B cell (primary cell): ENCODE measurements at places on chromosomes 5 and 9.

GRCh38 chr9:120156376-120156775 is 423.6 kb downstream of the CDK5RAP2 start:
- no peaks in the 10 kb centered on the region for H3K4me1 ChIP-seq
- no peak overlapping the region for H3K27ac ChIP-seq
- H3K27me3 ChIP-seq, result no peaks in the 10 kb centered on the region
- H3K4me3 ChIP-seq, result no peak overlapping the region

DNA sequence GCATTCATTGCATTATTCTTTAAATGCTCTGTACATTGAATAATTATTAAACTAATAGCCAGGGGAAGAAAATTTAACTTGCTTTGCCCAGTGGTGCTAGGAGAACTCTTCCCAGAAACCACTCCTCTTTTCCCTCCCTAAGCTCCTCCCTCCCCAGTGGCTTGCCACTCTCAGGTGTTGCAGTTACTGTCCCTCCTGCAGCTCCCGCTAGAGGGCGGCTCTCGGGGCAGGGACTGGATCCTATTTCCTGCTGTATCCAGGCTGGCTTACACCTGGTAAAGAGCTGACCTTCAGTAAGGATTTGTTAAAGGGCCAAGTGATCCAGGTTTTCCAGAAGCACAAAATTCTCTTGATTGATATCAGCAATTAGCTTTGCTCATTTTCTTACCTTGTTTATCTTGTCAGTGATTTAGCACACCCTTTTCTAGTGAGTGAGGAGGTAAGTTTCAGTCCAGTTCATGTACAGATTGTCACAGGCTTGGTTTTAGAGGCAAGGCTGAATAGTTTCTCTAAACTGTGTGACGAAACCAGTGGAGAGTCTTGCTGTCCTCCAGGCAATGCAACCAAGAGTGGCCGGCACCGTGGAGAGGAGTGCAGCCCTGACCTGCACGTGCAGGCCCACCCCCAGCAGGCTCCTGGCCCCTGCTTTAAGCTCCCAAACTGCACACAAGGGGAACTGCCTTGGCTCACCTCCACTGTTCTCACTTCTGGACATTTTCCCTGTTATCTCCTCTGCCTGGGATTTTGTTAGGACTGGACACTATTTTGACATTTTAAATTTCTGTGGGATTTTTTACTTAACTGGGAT is 423.8 kb downstream of the SPOCK1 start:
- no peaks in the 10 kb centered on the region for H3K36me3 ChIP-seq
- no peaks in the 10 kb centered on the region for H3K4me1 ChIP-seq
- no peak overlapping the region for H3K4me3 ChIP-seq

DNA sequence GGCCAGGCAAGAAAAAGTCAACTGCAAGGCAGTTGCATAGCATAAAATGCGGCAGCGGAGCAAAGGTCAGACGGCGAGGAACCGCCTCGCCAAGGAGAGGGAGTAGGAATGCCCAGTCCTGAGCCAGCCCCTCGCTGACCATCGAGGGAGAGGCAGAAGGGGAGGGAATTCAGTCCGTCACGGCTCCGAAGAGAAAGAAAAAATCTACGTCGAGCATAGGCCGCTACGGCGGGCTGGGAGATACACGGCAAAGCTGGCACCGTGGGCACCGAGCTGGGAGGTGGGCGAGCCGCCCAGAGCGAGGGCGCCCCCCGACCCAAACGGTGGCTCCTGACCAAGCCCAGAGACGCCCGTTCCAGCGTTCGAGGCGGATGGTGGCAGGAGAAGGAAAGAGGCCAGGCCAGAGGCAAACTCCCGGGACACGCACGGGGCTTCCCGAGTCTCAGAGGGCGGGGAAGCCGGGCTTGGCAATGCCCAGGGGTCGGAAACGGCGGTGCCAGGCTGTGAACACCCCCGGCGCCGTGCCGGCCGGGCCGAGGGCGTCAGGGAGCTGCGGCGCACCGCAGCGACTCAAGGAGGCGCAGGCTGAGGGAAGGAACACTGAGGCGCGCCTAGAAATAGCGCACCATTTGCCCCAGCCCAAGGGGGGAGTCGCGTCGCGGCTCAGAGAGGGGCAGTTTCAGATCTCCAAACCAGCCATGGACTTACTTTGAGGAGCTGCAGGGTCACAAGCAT is 518 bp downstream of the SPRY4 start:
- peaks cover 60% of the 10 kb centered on the region for H3K27me3 ChIP-seq
- H3K36me3 ChIP-seq, result no peaks in the 10 kb centered on the region
- peaks cover 30% of the 10 kb centered on the region for H3K4me1 ChIP-seq
- peak overlapping the region; percentile 44 for H3K4me3 ChIP-seq
- peak; percentile 27 for DNase-seq
- no peak overlapping the region for H3K27ac ChIP-seq

GRCh38 chr9:75754080-75754479 is 136.4 kb upstream of the PCSK5 start:
- H3K27ac ChIP-seq, result no peak overlapping the region
- no peaks in the 10 kb centered on the region for H3K4me1 ChIP-seq

DNA sequence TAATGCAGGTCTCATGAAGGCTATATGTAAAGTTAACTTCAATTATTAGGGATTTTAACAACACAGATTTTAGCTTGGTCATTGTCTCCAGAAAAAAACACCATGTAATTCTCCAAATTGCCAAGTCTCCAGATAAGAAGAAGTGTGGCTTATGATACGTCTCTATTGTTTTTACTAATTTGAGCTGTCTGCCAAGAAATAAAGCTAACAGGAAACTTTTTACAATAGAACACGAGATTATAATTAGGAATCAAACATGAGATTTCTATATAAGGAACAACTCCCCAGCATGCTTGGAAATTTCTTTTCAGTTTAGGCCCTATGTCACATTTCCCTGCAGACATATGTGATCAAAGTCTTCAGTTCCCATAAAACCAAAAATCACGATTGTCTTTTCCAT is 142.7 kb downstream of the MCTP1 start:
- no peaks in the 10 kb centered on the region for H3K4me1 ChIP-seq
- H3K27me3 ChIP-seq, result no peaks in the 10 kb centered on the region
- H3K4me3 ChIP-seq, result no peak overlapping the region
- no peak overlapping the region for H3K27ac ChIP-seq
- no peak for DNase-seq
- H3K36me3 ChIP-seq, result no peaks in the 10 kb centered on the region

DNA sequence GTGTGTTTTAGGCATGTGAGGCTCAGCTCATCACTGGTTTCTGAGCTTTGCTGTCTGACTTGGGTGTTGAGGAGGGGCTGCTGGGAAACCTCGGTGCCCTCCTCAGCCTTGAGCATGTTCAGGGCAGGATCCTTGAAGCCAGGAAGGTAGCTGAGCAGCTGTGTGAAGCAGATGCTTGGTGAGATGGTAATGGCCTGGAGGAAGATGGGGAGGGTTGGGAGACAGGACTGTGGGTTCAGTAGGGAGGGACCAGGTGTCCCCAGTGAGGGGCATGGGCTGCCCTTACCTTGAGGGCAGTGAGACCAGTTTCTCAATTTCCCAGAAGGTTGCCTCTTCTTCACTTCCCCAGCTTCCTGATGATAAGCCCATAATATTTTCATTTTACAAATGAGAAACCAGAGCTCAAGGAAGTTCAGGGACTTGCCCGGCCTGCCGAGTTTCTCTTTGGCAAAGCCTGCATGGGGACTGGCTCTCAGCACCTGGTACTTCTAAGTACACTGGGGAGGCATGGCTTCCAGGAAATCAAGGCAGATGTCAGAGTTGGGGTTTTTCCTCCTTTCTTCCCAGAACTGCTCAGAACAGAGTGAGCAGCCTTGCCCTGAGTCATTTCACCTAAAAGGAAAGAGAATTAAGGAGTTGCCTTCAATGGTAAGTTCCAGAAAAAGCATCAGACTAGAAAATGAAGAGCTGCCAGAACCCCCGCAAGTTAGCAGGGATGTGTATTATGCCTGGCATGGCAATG is 225.7 kb downstream of the MAST4 start:
- no peak overlapping the region for H3K27ac ChIP-seq
- no peak overlapping the region for H3K4me3 ChIP-seq
- H3K4me1 ChIP-seq, result no peaks in the 10 kb centered on the region
- DNase-seq, result no peak
- H3K27me3 ChIP-seq, result peaks cover 5% of the 10 kb centered on the region

- H3K4me3 ChIP-seq, result no peak overlapping the region
- H3K36me3 ChIP-seq, result no peaks in the 10 kb centered on the region
- H3K27me3 ChIP-seq, result no peaks in the 10 kb centered on the region
- no peak for DNase-seq
- H3K4me1 ChIP-seq, result peaks cover 68% of the 10 kb centered on the region
Measured at GRCh38 chr9:123238365-123238764, 30.0 kb downstream of the STRBP start.

GRCh38 chr5:34886392-34887119 is 28.7 kb downstream of the RAD1 start:
- no peaks in the 10 kb centered on the region for H3K27me3 ChIP-seq
- no peaks in the 10 kb centered on the region for H3K4me1 ChIP-seq
- H3K36me3 ChIP-seq, result no peaks in the 10 kb centered on the region
- no peak for DNase-seq
- H3K27ac ChIP-seq, result no peak overlapping the region

- no peak for DNase-seq
- no peak overlapping the region for H3K27ac ChIP-seq
- H3K36me3 ChIP-seq, result no peaks in the 10 kb centered on the region
- H3K27me3 ChIP-seq, result no peaks in the 10 kb centered on the region
Measured at GRCh38 chr9:137582286-137582860, 3.6 kb upstream of the DPH7 start.

GRCh38 chr5:125258615-125259014 is 512.2 kb upstream of the ZNF608 start:
- H3K4me1 ChIP-seq, result no peaks in the 10 kb centered on the region
- H3K36me3 ChIP-seq, result no peaks in the 10 kb centered on the region
- H3K4me3 ChIP-seq, result no peak overlapping the region
- H3K27ac ChIP-seq, result no peak overlapping the region

DNA sequence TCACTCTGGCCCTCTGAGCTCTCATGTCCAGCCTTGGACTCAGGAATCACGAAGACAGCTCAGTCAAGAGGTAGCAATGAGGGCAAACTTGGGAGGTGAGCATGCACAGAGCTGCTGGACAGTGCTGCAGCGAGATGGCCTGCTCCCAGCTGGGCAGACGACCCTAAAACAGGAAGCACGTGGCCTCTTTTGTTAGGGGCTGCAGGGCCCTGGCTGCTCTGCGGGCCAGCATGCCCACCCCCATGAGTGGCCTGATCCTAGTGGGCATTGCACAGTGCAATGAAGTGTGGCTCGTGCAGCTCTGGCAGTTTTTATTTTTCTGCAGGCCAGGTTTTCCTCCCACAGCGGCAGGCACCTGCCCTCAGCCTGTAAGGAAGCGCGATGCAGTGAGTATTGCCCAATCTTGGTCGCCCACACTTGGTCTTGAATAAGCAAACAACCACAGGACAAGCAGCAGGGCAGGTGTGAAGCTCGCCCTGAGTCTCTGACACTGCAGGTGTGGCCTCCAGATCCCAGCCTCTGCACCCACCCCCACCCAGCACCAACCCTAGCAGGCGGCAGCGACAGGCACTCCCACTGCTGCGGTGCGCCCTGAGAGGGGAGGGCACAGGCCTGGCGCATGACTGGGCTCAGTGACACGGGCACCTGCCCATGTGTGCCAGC is 60.8 kb downstream of the SEMA4D start:
- peaks cover 96% of the 10 kb centered on the region for H3K4me1 ChIP-seq
- peaks cover 18% of the 10 kb centered on the region for H3K36me3 ChIP-seq
- H3K27me3 ChIP-seq, result no peaks in the 10 kb centered on the region
- H3K4me3 ChIP-seq, result no peak overlapping the region
- peak; percentile 67 for DNase-seq

- no peak overlapping the region for H3K27ac ChIP-seq
- H3K4me3 ChIP-seq, result no peak overlapping the region
- DNase-seq, result no peak
- no peaks in the 10 kb centered on the region for H3K36me3 ChIP-seq
- H3K27me3 ChIP-seq, result no peaks in the 10 kb centered on the region
- no peaks in the 10 kb centered on the region for H3K4me1 ChIP-seq
Measured at GRCh38 chr5:112136773-112137172, 282.3 kb downstream of the EPB41L4A start.

GRCh38 chr5:173165177-173166016 is 21.1 kb downstream of the BNIP1 start:
- H3K36me3 ChIP-seq, result peaks cover 30% of the 10 kb centered on the region
- no peak for DNase-seq
- no peak overlapping the region for H3K4me3 ChIP-seq
- no peak overlapping the region for H3K27ac ChIP-seq

- no peaks in the 10 kb centered on the region for H3K36me3 ChIP-seq
- no peak overlapping the region for H3K4me3 ChIP-seq
- no peak overlapping the region for H3K27ac ChIP-seq
Measured at GRCh38 chr5:153500178-153500577, 9.7 kb downstream of the GRIA1 start.

DNA sequence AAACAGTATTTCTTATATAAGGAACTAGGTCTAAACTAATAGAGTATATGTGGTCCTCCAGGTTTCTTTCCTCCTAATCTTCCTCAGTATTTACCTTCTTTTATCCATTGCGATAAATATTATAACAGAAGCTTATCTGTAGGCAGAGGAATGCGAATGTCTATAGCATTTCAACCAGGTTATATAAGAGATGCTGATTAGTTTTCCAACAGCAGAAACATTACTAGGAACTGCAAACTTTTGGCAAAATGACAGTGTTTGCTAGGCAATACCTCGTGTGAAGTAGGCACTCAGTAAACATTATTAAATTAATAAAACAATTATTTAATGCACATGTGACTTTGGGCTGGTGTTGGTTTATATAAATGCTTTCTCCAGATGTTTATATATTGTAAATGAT is 206.5 kb downstream of the GABRB2 start:
- no peak overlapping the region for H3K4me3 ChIP-seq
- no peaks in the 10 kb centered on the region for H3K4me1 ChIP-seq

GRCh38 chr9:116580853-116581252 is 106.3 kb upstream of the TRIM32 start:
- no peak overlapping the region for H3K4me3 ChIP-seq
- no peaks in the 10 kb centered on the region for H3K27me3 ChIP-seq
- no peaks in the 10 kb centered on the region for H3K4me1 ChIP-seq
- no peaks in the 10 kb centered on the region for H3K36me3 ChIP-seq

- H3K4me1 ChIP-seq, result no peaks in the 10 kb centered on the region
- no peaks in the 10 kb centered on the region for H3K36me3 ChIP-seq
- H3K27ac ChIP-seq, result no peak overlapping the region
- DNase-seq, result no peak
- H3K27me3 ChIP-seq, result no peaks in the 10 kb centered on the region
- no peak overlapping the region for H3K4me3 ChIP-seq
Measured at GRCh38 chr5:11121885-11122284, 360.9 kb upstream of the DAP start.

DNA sequence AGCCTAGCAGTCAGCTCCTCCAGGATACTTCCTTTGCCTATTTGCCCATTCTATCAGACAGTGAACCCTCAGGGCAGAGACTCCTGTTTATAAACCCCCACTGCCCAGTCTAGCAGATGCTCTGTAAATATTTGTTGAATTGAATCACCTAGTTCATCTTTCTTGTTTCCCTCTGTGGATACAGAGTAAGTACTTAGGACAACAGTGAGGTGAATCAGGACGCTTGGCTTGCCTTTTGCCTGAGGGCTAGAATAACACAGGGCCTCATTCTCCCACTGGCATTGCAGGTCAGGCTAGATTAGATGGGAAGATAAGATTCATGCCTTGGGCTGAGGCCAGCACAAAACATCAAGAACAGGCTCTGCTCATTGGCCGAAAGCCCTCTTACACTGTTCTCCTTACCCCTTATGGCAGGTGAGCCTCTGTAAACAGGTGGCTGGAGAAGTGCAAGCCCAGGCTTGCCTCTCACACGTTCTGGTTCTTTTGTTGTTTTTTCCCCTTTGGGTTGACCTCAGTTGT is 22.2 kb downstream of the TNFSF8 start:
- DNase-seq, result no peak
- no peaks in the 10 kb centered on the region for H3K27me3 ChIP-seq
- peaks cover 38% of the 10 kb centered on the region for H3K4me1 ChIP-seq
- no peak overlapping the region for H3K27ac ChIP-seq
